ENCODE measurements at places on chromosomes 3 and 15.

- DNase-seq = peak; percentile 76
These were observed 60.9 kb upstream of the PYGO1 start for GRCh38 chr15:55649058-55649423.

DNA sequence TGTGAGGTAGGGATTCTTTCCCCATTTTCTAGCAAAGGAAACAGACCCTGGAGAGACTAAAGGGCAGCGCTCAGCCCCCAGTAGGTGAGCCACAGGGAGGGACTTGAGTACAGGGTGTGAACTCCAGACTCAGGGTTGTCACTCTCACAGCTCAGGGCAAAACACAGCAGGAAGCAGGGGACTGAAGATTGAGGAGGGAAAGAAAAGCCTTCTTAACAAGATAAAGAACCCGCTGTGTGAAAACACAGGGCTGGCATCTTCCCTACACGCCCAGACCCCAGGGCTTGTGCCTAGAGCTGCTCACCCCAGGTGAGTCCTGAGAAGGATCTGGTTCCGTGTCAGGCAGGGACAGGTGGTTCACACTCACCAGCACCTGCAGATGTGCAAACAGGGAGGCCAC lies 59.6 kb downstream of the ABTB1 start:
- no peak for DNase-seq

- DNase-seq = no peak
These were observed 13.3 kb downstream of the HRG start for GRCh38 chr3:186679151-186679550.

- no peak for DNase-seq
These were observed 27.1 kb downstream of the HEG1 start for GRCh38 chr3:125028657-125029056.

DNA sequence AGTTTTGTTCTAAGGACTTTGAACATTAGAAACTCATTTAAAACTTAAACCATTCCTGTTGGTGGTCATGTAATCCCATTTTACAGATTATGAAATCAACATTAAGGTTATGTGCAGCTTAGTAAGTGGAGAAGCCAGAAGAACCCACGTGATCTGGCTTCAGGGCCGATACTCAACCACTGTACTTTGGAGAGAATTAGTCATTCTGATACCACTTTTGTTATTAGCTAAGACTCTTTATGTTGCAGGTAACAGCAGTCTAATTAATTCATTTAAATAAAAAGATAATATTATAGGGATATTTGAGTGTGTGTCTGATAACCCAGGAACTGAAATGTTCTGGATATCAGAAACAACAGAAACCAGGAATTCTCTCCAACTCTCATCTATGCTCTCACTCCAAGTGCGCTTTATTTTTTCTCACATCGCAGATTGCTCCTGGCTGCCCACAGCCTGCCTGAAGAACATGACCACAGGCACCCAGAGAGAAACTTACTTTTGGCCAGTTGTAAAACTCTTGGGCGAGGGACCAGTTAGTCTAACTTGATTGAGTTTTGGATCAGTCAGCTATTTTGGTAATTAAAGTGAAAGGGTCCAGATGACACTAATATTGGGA lies 25.2 kb downstream of the UBE2E1 start:
- DNase-seq = no peak

- no peak for DNase-seq
These were observed 115.1 kb upstream of the ARHGEF3 start for GRCh38 chr3:56916716-56917360.

DNA sequence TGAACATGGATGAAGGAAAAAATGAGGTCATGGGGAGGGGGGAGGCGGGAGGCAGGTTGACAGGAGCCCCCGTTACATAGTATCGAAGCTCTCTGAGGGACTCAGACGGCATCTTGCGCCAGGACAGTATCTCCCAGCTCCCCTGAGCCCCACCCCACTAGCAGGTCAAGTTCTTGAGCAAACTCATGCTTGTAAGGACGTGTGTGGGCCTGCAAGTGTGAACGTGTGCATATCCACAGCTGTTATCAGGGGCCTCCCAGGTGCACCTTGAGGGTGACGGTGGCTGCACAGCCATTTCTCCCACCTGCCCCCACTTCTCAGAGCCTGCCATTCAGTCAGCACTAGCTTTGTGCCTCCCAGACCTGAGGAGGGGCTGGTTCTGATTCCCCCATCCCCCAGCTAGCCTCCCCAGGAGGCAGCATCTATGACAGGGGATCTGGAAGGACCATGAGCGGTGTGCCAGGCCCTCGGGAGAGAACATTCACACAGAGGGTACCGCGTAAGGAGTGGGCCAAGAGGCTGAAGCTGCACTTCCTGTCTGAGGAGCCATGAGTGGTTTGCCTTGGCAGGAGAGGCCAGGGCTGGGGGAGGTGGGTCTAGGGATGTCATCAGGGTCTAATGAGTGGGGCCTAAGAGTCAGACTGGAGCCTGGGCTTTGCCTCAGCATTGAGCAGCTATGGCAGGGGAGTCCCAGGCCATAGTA lies 2.9 kb downstream of the SEMA3F start:
- peak; percentile 42 for DNase-seq

DNA sequence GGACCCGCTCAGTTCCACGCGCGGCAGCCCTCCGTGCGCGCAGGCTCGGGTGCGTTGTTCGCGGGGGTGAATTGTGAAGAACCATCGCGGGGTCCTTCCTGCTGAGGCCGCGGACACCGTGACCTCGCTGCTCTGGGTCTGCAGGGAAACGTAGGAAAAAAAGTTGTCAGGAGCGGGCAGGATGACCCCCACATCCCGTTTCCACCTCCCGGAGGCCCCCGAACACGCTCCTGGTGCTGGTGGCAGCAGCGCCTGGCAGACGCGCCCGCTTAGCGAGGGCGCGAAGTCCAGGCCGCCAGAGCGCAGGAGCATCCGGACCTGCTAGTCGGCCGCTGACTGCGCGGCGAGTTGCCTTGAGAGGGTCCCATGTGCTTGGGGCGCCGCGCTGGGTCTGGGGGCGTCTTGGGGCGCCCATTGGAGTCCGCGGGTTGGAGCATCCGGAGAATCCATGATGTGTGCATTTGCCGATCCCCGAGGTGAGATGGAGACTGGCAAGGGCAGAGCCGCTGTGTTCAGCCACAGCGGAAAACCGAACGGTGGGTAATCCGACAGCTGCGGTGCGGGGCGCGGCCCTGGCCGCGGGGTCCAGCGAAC lies 520 bp downstream of the GREM1 start:
- DNase-seq = no peak

GRCh38 chr3:79604681-79605080 lies 163.1 kb downstream of the ROBO1 start:
- DNase-seq = no peak

GRCh38 chr15:63277893-63278456 lies 570 bp downstream of the APH1B start:
- DNase-seq = no peak

DNA sequence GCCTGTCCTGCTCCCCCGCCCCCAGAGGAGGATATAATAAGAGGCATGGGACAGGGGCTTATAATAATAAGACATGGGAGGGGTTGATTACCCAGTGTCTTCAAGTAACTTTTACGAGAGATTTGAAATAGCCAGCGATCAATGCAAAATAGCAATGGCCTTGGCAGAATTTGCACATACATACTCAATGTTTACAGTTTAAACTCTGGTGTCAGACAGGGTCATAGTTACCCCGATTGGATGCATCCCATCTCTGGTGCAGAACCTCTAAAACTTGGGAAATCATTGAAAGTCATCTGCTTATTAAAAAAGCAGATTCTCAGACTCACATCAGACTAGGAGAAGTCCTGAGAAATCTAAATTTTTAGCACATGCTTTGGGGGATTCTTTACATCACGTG lies 61.0 kb downstream of the TRAK1 start:
- DNase-seq = no peak

GRCh38 chr3:127675651-127676391 lies 3.1 kb downstream of the ABTB1 start:
- DNase-seq = no peak

- DNase-seq = no peak
These were observed 3.6 kb downstream of the WHAMM start for GRCh38 chr15:82812994-82813393.
